BJ (cell line): ENCODE measurements at places on chromosomes 1 and 21. TPM values are rescaled to one million over a fixed set of nuclear protein-coding genes. Genes with fewer than 3 reads are reported as not detected.

- peak; percentile 35 for DNase-seq
Observed at GRCh38 chr1:156926175-156926574, 5.7 kb downstream of the LRRC71 start.

DNA sequence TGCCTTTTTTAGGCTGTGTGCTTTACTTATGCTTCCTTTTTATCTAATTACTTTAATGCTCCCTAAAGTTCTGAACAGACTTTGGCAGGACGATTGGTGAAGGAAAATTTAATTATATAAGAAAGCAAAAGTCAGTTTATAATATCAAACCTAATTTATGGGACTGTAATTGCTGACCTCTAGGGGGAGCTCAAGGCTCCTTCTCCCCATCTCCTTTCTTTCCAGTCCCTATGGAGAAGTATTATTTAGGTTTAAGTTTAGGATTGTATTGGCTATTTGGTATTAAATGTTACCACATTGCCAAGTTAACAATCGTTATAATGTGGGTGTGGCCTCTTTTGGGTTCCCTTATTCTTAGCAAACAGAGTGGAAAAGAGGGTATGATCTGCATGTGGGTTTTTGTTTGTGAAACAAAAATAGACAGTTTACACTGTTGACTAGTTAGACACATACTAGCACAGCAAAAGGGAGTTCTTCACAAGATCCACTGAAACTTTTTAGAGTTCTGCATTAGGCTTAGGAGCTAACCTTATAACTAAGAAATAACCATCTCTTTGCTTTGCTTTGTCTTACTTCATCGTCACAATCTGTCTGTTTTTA is 48.2 kb upstream of the TNFSF4 start:
- DNase-seq = no peak

DNA sequence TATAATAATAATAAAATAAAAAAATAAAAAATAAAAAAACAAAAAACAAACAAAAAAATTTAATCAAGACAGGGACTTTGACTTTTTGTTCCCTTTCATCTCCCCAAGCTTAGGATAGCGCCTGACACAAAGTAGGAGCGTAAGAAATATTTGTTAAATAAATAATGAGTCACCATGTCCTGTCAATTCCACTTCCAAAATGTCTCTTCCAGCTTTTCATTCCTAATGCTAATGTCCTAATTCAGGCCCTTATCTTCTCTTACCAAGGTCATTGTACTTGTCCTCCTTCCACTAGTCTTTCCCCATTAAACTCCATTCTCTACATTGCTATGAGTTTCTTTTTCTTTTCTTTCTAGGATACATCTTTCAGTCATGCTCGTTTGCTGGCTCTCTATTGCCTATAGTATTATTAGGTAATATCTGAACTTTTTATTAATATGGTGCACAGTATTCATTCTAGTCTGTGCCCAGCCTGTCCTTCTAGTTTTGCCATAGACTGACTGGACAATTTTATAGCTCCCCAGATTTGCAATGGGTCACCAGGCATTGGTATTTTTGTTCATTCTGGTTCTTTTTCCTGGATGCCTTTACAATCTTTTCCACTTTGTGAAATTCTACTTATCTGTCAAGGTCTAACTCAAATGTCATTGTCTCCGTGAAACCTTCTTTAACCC is 11.4 kb downstream of the NEXN start:
- DNase-seq = no peak

DNA sequence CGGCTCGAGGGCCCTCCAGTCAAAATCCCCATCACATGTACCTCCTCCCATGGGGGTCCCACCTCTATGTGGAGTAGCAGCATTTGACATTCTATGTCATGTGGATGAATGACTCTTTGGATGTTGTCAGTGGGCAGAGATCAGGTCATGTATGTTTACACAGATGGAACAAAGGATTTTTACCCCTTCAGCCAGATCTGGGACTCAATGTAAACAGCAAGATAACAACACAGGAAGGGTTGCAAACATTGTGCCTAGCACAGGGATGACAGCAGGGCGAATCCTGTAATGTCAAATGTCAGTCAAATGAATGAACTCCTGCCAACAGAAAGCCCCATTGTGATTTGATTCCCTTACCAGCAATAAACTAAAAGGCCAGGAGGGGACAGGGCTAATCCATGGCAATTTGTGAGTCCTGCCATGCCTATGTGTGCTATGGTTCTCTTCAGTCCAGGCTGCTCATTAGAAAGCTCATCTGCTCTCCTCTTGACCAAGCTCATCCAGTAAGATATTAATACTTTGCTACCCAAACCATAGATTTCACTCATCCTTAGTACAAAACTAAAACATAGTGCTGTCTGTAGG is 60.3 kb downstream of the PGBD5 start:
- no peak for DNase-seq

- DNase-seq = no peak
Observed at GRCh38 chr1:9626201-9626608, 25.3 kb upstream of the PIK3CD start.

- no peak for DNase-seq
Observed at GRCh38 chr1:59004755-59005154, 220.9 kb upstream of the JUN start.

DNA sequence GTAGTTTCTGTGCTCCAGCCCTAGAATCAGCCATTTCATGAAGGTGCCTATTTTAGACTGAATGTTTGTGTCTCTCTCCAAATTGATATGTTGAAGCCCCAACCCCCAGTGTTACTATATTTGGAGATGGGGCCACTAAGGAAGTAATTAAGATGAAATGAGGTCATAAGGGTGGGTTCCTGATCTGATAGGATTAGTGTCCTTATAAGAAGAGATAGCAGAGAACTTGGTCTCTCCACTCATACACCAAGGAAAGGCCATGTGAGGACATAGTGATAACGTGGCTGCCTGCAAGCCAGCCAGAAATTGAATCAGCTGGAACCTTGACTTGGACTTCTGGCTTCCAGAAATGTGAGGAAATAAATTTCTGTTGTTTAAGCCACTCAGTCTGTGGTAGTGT is 12.3 kb downstream of the RAVER2 start:
- no peak for DNase-seq

DNA sequence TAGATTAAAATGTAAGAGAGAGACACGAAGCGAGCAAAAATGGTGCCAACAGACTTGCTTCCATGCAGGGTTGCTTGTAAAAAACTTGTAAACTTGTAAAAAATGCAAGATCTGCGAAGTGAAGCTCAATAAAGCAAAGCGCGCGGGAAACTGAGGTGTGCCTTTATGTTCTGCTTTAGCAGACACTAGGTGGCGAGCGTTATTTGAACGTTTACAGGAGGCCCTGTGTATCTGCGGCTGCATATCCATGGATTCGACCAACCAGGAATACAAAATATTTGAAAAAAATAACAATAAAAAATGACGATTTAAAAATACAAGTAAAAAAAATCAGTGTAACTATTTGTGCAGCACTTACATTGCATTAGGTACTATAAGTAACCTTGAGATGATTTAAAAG is 1.5 kb downstream of the UBE2G2 start:
- DNase-seq = no peak

GRCh38 chr1:51966559-51966958 is 23.9 kb downstream of the RAB3B start:
- DNase-seq = no peak

GRCh38 chr1:93061895-93062792 is 16.9 kb upstream of the MTF2 start:
- no peak for DNase-seq

GRCh38 chr1:65063025-65063424 is 85.0 kb upstream of the AK4 start:
- DNase-seq = no peak

- DNase-seq = no peak
Observed at GRCh38 chr1:231950331-231951128, 323.9 kb downstream of the DISC1 start.

DNA sequence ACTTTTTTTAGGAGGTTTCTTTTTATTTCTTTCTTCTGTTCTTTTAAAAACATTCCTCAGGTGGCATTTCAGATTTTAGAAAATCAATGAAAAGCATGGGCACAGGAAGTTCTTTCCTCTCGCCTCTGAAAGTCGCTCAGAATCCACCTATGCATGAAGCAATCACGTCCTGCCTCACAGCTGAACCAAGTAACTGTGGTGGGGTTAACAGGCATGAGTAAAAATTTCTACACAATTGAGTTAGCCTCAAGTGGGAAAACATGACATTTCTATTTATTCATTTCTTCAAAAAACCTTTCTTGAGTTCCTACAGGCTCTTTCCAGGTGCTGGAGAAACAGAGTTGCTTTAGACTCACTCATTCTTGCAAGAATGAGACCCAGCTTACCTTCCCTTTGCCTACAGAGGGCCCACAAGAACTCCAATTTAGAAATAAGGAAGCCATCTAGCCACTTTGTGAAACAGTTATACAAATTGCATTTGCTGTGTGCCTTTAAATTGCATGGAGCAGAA is 508.9 kb upstream of the PKN2 start:
- DNase-seq = no peak

GRCh38 chr1:25664357-25665199 is 48.0 kb downstream of the MAN1C1 start:
- DNase-seq = no peak

- DNase-seq = no peak
Observed at GRCh38 chr21:34942911-34943310, 106.2 kb downstream of the RUNX1 start.

DNA sequence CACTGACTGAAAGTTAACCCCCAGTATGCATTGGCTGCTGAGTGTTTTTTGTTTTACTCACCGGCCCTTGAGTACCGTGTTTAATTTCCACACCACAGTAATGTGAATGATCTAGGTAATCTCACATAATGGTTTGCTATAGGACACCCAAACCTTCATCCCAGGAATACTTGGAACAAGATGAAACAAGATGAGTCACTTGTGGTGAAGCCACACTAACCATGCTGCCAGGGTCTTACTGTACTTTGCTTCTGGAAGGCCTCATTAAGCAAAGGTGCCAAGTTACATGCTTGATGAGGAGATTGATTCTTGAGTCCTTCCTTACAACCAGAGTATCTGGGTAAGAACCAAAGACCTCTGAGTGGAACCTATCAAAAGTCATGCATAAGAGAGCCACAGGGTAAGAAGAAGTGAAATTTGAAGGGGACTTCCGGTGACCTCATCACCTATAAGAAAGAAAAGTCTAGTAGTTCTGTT is 163.3 kb downstream of the NRIP1 start:
- DNase-seq = no peak

DNA sequence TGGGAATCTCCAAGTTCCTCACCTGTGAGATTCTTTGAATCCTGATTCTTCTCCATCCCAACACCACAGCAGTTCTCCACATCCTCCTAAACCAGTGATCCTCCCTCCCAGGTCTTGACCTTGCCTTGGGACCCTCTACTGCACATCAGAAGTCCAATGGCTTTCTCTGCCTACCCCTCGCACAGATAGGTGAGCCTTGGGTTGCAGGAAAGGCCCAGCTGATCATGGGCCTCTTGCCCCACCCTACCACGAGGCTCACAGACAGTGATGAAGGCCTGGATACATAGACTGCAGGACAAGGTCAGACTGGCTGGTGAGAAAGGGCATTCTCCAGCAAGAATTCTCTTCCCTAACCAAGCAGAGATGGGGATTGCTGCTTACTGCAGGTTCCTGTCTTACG is 825 bp downstream of the FABP3 start:
- DNase-seq = no peak

ZNF496 gene
- polyA plus RNA-seq = 15.1 and 17.8 TPM in 2 replicates

HTR1D gene
- polyA plus RNA-seq = 0.06 and 0.07 TPM in 2 replicates

SH2D5 gene
- polyA plus RNA-seq = 1.6 and 3.5 TPM in 2 replicates

PRAMEF6 gene
- polyA plus RNA-seq = not detected in 2 replicates

RNU1-3 gene
- polyA plus RNA-seq = not detected in 2 replicates
